D721Med (cell line): ENCODE measurements at places on chromosomes 3 and 15.

GRCh38 chr15:89335298-89336041 lies 846 bp upstream of the POLG start:
- DNase-seq = no peak

DNA sequence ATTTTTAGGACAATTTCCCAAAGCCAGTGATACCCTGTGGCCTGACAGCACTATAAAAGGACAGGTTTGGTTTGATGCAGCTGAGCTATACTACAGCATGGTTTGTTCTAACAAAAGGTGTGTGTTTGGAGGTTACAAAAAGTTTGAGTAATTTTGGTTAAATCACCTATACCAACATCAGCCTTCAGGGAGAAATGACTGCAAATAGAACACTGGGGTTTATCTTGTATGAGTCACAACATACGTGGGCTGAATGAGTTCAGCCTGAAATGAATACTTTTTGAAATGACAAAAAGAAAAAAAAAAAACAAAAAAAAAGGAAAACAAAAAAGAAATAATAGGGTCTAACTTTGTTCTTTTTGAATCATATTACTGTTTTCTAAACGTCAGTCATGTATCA lies 345.7 kb downstream of the CNTN3 start:
- DNase-seq = no peak

- DNase-seq = no peak
Observed at GRCh38 chr3:26845194-26845593, 222.6 kb downstream of the LRRC3B start.

GRCh38 chr3:124117486-124117885 lies 125.6 kb upstream of the ROPN1 start:
- no peak for DNase-seq

GRCh38 chr3:12423918-12424630 lies 60.2 kb upstream of the TSEN2 start:
- no peak for DNase-seq

- DNase-seq = no peak
Observed at GRCh38 chr15:89024418-89024817, 63.8 kb upstream of the ABHD2 start.

GRCh38 chr15:100572362-100572983 lies 29.5 kb downstream of the LINS1 start:
- DNase-seq = no peak

DNA sequence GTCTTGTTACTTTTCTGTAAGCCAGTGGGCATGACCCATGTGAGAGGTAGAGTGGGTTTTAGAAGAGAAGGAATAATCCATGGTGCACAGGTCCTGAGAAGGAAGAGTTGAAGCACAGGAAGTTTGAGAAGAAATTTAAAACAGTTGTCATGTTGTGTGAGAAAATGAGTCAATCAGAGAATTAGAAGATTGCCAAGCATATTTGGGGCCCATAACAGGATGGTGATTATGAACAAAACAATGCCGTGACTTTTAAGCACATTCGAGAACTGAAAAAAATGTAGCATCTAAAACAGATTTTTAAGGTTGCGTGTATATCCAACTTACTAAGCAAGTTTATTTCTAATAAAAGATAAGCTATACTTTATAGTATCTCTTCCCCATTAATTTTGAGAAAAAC lies 198.7 kb downstream of the RORA start:
- DNase-seq = no peak

- DNase-seq = no peak
Observed at GRCh38 chr15:81483496-81483895, 109.5 kb upstream of the TMC3 start.

DNA sequence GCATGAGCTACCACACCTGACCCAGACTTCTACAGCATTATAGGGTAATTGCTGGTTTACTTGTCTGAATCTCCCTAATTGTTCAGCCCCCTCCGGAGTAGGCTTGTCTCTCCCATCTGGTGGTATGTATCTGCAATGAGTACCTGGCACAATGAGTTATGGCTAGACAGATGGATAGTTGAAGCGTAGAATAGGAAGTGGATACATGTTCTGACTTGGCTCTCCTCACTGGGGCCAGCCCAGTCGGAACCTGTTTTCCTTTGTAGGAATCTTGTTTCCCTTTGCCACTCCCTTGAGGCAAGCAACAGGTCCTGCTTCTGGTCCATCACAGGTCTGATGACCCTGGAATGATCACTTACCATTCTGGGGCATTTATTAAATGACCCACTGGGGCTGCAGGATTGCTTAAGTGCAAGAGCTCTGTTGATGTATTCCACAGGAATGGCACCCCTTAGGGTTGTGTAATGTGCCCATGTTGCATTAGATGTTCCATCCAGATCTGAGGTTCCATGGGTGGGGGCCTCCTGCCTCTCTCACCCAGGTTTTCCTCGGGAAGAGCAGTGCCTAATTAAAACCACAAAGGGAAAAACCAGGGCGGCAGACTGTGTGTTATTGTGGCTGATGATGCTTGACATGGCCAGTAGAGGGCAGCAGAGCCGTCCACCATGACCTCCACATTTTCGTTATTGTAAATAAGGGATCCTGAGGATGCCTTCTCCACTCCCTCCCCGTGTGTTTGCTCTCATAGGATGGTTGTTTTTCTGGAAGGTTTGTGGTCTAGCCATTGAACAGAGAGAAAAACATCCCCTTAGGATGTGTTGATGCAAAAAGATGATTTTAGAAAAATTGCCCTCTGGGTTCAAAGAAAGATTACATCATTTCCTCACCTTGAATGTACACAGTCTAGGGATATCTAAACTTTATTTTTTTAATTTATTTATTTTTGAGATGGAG lies 58.0 kb downstream of the CMTM8 start:
- peak; percentile 71 for DNase-seq

DNA sequence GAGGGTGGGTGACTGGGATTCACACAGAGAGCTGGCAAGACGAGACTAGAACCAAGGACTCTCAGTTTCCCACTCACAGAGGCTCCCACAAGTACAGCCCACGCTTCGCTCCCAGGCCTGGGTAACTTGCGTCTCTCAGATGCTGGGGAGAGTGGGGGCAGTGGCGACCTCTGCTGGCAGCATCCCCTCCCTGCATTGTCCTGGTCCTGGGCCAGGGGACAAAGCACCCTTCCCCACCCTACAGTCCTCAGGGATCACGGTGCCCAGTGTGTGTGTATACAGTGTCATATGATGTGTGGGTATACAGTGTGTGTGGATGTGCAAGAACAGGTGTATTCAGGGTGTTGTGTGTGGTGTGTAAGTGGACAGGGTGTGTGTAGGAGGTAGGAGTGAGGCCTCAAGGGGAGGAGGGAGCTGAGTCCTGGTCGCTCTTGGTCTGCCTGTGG lies 12.8 kb downstream of the VILL start:
- peak; percentile 68 for DNase-seq

- DNase-seq = no peak
Observed at GRCh38 chr15:66799242-66799641, 97.2 kb downstream of the SMAD6 start.
